ENCODE measurements at places on chromosomes 7 and 10.

GRCh38 chr7:80529362-80529761 is 17.5 kb upstream of the GNAT3 start:
- DNase-seq, result no peak

DNA sequence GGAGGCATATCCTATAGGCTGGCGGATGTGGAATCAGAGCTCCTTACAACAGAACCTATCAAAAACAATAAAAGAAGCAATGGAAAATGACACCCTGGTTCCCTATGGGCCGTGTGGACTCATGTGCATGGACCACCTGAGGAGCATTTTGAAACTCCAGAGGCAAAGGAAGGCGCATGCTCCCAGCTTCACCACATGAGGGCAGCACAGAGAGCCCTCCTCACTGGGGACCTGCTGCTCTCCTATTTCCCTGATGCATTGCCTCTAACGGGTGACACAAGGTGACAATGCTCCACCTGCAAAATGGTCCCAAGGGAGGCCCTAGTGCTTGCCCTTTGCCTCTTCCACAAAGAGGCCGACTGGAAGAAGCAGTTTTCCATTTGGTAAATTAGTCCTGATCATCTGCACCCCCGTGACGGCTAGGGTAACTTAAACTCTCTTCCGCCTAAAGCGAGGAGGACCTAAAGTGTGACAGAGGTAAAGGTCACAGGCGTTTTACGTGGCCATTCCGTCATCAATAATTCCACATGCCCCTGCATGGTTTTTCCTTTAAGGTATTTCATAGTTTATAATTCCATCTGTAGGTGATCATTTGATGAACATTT is 67.7 kb downstream of the GPAM start:
- DNase-seq, result peak; percentile 39

DNA sequence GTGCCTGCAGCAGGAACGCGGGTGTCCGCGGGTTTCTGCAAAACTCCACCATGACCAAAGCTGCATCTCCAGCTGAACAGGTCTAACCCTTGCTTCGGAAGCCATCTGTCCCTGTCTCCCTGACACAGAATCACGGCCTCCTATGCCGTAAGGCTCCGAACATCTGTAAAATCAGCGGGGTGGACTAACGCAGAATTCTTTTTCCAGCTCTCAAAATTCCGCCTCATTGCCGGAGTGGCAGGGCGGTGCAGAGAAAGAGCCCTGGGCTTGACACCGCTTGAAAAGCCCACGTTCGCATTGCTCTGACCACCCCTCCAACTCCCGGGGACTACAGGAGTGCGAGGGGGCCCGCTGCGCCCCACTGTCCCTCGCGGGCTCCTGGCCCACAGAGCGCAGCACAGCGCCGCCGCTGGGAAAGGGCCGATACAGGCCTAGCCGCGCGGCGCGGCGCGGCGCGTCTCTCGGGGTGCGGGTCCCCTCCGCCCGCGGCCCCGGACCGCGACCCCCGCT is 409 bp downstream of the DNMBP start:
- DNase-seq, result no peak

GRCh38 chr10:79146611-79147130 is 77.9 kb downstream of the ZMIZ1 start:
- peak; percentile 21 for DNase-seq

DNA sequence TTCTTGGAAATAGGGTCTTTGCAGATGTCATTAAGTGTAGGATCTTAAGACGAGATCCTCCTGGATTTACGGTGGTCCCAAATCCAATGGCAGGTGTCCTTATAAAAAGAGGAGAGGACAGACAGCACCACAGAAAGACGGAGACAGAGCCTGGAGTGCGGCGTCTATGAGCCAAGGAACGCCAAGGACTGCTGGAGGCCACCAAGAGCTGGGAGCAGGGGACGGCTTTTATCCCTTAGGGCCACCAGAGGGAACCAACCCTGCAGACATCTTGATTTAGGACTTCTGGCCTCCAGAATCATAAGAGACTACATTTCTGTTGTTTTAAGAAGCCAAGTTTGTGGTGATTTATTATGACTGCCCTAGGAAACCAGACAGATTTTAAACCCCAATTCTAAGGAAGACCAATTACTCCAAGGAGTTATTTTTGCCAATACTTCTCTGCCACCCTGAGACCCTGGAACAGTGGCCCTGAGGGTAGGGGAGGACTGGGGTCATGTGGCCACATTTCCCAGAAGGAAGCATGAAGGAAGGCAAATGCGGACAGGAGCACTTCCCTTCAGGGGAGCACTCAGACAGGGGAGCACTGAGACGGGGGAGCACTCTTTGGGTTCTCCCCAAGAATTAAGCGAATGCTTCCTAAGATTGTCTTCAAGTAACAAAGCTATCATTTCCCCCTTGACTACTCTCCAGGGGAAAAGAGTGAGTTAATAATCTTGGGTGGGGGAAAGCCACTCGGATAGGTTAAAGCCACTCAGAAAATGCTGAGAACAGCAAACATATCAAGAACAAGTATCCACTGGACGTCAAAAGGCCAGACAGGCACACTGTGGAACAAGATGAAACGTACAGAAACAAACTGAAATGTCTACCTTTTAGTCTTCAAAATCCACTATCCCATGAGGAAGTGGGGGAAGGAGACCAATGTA is 67.5 kb downstream of the CHST15 start:
- DNase-seq, result no peak

- DNase-seq, result peak; percentile 23
These were observed 290.3 kb downstream of the TNS3 start for GRCh38 chr7:47291461-47292081.

- DNase-seq, result no peak
These were observed 88.3 kb downstream of the PTPRZ1 start for GRCh38 chr7:121961089-121961867.

- no peak for DNase-seq
These were observed 316.2 kb downstream of the POM121L12 start for GRCh38 chr7:53351681-53352080.

GRCh38 chr10:120490288-120490687 is 33.3 kb downstream of the PLPP4 start:
- DNase-seq, result no peak

DNA sequence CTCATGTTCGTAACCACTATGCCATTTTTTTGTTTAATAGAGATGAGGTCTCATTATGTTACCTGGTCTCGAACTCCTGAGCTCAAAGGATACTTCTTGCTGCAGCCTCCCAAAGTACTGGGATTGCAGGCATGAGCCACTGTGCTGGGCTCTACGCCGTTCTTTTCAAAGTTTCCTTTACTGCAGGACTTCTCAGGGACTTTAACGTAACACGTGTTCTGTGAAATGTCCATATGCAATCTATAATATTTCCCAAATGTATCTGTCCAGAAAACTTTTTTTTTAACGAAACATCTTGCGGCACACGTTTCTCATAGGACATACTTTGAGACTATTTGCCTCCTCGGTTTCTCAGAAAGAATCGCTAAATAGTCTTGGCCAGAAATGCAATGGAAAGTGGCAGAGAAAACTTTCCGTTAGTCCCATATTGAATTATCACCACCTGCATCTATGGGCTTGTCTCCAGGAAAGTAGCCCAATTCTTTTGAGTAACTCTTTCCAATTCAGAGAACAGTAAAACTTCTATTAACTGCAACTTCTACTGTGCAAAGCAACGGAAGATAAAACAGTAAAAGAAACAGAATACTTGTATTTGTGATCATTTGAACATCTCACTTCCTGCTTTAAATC is 96.3 kb downstream of the ELMO1 start:
- no peak for DNase-seq

- DNase-seq, result no peak
These were observed 9.6 kb downstream of the TMEM176B start for GRCh38 chr7:150790416-150791075.

- no peak for DNase-seq
These were observed 76.1 kb downstream of the MKI67 start for GRCh38 chr10:128050121-128050516.

DNA sequence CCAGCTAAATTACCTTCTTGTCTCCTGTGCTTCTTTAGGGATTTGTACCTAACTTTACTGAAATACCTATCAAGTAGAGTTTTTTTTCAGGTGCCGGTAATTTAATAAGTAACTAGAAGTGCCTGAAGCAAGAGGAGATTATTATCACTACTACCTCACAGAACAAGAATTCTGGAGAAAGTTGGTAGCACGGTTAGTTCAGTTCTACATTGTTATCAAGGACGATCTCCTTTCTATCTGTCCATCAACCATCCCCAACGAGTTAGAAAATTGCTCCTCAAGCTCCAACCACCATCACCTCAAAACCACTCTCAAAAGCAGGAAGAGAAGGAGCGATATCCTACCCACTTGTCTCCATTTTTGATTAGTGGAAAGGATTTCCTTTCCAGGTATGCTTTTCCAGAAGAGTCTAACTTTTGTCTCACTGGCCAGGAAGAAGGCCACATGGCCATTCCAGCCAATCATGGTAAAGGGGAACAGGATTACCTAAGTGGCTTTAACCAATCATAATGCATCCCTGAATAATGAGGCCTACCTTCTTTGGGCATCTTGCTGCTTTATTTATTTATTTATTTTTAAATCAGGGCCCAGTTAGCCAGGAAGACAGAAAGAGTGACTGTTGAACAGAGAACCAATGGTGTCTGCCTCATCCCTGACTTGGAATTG is 265.2 kb downstream of the SNX13 start:
- no peak for DNase-seq

- DNase-seq, result no peak
These were observed 121.2 kb downstream of the RTKN2 start for GRCh38 chr10:62147425-62147824.

- no peak for DNase-seq
These were observed 31.2 kb downstream of the TSPAN14 start for GRCh38 chr10:80485076-80485945.

- DNase-seq, result no peak
These were observed 368.9 kb downstream of the PLXDC2 start for GRCh38 chr10:20185116-20185515.

DNA sequence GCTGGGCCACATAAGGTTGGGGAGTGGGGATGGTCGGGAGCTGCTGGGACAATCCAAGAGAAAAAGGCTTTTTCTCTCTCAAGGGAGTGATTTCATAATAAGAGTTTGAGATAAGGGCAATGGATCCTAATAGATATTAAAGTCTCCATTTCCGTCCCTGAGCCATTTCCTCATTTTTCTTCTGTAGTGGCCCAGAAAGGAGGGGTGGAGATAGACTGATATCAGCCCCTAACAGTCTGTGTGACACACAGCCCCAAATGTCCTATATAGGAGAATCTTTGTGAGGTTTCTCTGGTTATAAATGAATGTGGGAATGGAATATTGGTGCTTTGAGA is 35.2 kb downstream of the PRSS2 start:
- no peak for DNase-seq

- DNase-seq, result peak; percentile 30
These were observed at the start of gene CADPS2 for GRCh38 chr7:122886357-122887081. TSS of gene CADPS2 (minus strand) at chr7:122886460. CDS start at chr7:122886337, 123 bp downstream.

- DNase-seq, result no peak
These were observed 163.5 kb downstream of the PARD3 start for GRCh38 chr10:34651416-34652195.

DNA sequence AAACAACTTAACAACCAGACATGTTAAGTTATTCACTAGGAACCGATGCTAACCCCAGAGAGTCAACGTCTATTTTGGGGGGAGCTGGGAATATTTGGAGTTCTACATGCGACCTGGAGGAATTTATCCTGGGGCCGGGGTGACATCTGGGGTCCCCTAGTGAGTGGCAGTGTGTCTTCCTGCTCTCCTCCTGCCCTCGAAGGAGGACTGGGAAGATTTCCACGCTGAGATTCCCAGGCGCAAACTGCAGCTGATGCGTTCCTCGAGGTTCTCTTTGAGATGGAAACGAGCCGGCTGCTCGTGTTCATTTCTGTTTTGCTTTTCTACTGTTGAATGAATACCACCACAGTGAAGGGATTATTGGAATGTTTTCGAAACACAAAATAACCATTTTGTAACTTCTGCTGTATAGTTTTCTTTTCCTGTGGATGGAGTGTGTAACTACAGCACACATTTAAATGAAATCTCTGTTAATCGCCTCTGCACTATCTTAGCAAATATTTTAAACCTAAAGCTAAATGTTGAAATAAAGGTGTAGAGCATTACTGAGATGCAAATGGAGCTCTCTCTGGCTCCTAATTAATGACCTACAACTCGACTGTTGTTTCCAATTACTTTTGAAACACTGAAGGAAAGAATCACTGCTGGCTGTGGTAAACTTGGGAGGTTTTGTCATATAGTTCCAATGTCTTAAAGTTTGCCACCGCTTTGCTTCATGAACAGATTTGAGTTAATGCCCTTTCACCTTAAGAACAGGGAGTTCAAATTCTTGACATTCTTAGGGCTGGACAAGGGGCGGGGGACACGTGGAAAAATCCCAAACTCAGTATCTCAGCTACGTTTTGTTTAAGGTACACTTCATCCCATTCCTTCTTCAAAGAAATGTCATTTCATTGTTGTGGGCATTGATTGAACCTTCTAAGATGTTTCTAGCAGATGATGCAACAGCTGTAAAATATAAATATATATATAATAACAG is 21.1 kb downstream of the GATA3 start:
- no peak for DNase-seq

DNA sequence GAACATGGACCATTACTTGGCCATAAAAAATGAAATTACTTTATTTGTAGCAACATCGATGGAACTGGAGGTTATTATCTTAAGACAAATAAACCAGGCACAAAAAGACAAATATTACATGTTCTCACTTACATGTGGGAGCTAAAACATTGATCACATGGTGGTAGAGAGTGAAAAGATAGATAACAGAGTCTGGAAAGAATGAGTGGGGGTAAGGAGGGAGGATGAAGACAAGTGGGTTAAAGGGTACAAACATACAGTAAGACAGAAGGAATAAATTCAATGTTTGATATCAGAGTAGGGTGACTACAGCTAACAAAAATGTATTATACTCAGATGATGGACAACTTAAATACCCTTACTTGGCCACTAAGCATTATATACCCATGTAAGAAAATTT is 100.0 kb upstream of the WNT16 start:
- DNase-seq, result no peak

- DNase-seq, result no peak
These were observed 22.3 kb upstream of the XPNPEP1 start for GRCh38 chr10:109945473-109946177.

DNA sequence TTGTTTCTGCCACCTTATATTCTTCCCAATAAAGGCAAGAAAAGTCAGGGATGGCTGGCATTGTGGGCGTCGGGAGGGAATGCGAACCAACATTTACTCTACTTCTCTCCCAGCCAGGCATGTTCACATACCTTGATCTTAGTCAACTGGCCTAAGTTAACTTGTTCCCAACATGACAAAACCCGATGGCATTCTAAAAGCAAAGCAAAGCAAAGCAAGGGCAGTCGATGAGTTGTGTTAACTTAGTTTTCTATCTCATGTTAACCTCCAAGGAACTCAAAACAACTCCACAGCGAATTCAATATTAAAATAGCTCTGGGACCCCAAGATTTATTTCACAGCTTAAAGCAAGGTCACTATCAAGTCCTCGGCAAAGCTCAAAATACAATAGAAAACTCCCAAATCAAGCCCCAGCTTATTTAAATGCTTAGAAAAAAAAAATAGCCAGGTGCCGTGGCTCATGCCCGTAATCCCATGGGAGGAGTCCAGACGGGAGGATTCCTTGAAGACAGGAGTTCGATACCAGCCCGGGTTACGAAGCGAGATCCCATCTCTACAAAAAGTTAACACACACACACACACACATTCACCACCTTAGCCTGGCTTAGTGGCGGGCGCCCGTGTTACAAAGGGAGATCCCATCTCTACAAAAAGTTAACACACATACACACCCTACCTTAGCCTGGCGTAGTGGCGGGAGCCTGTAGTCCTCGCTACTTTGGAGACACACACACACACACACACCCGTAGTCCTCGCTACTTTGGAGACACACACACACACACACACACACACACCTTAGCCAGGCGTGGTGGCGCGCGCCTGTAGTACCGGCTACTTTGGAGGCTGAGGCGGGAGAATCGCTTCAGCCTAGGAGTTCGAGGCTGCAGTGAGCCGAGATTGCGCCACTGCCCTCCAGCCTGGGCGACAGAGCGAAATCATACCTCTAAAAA is 901 bp upstream of the CCNY start:
- peak; percentile 44 for DNase-seq

Measured in activated naive CD8-positive, alpha-beta T cell treated with anti-CD3 and anti-CD28 coated beads for 36 hours (primary cell).